OCI-M1 (cell line): ENCODE measurements at places on chromosomes 16 and 17.

DNA sequence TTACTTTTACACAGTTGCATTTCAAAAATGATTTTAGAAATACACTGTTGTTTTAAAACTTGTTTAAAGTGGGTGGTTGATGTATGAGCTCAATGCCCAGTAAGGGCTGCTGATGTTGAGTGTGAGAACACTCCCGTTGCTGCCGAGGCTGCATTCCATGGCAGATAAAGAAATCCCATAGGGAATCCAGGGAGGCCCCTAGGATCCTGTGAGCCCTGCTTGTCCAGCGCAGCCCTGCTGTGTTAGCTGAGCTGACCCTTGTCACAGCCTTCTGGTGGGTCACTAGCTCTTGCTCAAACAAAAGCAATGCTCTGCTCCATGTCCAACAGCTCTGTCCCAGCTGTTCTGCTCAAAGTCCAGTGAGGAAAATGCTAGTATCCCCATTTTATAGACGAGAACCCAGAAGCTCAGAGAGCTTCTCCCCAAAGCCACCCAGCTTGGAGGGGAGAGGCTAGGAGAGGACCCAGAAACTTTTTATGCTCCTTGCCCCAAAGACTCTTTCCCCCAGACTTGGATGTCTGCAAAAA, 18.6 kb upstream of the COL1A1 start:
- no peak for DNase-seq

- peak; percentile 32 for DNase-seq
Observed at GRCh38 chr16:53457670-53458069, 23.4 kb downstream of the RBL2 start.

DNA sequence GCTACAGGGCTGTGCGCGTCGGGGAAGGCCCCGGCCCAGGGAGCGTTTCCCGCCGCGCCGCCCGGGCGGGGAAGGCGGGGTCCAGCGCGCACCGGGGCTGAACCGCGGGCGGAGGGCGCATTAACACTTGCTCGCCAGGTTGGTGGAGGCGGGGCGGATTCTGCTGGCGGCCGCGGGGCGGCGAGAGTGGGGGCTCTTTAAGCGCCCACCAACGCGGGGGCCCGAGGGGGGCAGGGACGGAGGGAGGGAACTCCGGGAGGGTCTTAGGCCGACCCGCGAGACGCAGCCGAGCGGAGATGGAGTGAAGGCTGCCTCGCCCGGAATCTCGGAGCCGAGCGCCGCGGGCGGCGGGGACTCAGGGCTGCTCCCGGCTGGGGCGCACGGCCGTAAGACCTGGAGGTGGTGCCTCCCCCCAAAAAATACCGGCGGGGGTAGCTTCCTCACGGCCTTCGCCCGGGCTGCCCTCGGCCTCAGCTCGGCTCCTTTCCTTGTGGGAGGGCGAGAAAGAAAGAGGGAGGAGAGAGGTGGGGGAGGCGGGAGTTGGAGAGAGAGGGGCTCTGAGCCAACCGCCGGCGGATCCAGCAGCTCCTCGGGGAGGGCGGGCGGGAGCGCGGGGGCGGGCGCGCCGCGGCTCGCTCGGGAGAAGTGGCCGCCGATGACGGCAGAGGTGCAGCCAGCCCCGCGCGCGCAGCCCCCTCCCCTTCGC, 415 bp upstream of the FOXF1 start:
- no peak for DNase-seq

- no peak for DNase-seq
Observed at GRCh38 chr17:11514565-11514964, 83.7 kb upstream of the DNAH9 start.

DNA sequence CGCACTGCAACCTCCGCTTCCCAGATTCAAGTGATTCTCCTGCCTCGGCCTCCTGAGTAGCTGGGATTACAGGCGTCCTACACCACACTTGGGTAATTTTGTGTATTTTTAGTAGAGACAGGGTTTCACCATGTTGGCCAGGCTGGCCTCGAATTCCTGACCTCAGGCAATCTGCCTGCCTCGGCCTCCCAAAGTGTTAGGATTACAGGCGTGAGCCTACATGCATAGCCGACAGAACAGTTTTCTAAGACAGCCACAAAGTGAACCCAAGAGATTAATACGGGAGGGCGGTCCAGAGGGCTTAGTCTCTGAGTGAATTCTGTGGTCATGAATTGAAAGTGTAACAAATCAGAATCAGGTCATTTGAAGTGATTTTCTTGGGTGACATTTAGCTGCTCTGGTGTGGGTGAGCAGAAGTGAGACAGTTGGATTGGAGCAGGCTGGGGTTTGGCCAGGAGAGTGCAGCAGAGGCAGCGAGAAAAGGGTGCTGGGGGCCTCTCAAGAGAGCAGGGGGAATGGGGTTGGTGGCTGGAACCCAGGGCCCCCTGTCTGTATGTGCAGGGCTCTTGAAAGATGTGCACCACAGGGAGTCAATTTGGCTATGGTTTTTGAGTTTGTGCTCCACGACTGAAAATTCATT, 231.4 kb upstream of the WSCD1 start:
- no peak for DNase-seq

DNA sequence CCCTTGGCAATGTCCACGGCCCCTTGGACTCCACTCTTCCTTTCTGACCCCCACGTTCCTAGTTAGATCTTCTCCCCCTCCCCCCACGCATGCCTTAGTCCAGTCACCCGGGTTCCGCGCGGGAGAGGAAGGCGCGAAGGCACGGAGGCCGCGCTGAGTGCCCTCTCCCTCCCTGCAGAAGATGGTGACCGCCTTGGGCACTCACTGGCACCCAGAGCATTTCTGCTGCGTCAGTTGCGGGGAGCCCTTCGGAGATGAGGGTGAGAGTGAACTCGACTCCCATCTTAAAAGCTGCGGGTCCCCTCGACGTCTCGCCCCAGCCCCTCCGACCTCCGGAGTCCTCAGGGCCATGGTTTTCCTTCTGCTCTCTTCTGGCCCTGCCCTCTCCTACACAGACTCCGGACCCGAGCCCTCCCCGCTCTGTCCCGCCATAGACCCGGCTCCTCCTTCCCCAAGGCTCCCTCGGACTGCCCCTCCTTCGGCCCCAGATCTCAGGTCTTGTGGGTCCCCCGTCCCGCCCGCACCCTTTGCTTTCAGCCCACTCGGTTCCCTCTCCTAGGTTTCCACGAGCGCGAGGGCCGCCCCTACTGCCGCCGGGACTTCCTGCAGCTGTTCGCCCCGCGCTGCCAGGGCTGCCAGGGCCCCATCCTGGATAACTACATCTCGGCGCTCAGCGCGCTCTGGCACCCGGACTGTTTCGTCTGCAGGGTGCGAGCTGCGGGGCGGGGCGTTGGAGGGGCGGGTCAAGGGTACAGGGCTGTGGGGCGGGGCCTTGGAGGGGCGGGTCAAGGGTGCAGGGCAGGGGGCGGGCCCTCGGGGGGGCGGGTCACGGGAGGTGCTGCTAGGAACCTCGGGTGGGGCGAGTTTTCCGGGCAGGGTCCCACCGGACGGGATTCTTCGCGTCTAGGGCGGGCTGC, 4.6 kb downstream of the TGFB1I1 start:
- peak; percentile 76 for DNase-seq

DNA sequence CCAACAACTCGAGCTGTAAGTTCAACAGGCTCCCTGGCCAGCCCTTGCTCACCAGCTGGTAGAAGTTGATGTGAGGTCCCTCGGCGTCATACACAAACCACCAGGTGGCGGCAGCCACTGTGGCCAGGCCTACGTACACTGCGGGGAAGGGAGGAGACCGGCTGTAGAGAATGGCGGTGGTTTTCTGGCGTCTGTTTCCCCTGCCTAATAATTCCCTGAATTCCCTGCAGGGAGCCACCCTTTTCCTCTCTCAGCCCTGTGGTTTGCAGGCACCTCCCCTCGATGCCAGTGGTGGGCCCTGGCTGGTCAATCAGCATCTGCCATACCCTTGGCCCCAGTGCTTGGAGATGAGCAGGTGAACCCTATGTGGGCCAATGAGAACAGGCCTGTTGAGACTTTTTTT, 18.9 kb upstream of the P2RX1 start:
- peak; percentile 29 for DNase-seq

DNA sequence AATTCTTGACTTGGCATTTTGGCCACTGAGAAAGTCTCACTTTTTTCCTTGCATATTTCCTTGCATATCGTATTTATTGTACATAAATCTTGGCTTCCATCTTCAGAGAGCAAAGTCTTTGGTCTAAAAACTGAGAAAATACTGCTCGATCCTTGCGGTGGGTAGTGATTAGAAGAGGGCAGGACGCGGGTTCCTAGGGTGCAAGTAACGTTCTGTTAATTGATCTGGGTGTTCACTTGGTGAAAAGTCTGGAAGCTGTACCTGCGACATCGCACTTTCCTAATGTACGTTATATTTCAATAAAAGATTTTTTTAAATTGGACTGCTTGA, 758 bp upstream of the UBALD2 start:
- no peak for DNase-seq

- DNase-seq = no peak
Observed at GRCh38 chr17:83143817-83144231, 64.4 kb downstream of the METRNL start.

DNA sequence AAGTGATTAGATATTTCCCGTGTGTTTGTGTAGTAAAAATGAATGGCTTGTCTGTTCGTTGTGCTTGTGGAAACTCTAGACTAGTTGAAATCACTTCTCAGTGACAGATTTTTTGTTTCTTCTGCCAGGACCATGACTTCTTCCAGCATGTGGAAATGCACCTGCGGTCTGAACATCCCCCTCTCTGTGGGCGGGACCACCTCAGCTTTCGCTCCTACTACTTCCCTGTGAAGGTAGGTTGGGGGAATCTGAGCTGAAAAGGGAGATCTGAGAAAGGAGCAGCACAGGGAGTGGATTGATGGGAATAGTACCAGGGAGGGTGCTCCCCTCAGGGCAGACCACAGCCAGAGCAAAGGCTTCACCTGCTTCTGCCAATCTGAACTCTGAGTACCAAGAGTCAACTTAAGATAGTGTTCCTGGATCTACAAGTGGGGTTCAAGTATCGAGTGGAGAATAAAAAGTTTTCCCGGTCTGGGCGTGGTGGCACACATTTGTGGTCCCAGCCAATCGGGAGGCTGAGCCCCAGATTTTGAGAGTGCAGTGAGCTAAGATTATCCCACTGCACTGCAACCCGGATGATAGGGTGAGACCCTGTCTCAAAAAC, 47.5 kb downstream of the SF3B3 start:
- DNase-seq = no peak

DNA sequence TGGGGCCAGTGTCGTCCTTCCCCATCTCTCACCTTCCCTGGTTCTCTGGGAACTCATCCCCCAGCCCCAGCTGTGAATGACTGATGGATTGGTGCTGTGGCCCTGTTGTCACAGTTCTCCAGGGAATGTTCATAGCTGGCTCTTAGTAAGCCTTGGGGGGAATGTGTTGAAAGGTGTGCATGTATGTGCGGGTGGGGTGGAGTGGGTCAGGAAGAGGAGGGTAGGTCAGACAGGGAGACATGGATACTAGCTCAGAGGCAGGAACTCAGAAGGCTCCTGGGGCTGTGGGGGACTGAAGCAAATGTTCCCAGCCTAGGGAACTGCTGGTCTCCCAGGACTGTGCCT, 4.3 kb downstream of the DLX4 start:
- DNase-seq = no peak

DNA sequence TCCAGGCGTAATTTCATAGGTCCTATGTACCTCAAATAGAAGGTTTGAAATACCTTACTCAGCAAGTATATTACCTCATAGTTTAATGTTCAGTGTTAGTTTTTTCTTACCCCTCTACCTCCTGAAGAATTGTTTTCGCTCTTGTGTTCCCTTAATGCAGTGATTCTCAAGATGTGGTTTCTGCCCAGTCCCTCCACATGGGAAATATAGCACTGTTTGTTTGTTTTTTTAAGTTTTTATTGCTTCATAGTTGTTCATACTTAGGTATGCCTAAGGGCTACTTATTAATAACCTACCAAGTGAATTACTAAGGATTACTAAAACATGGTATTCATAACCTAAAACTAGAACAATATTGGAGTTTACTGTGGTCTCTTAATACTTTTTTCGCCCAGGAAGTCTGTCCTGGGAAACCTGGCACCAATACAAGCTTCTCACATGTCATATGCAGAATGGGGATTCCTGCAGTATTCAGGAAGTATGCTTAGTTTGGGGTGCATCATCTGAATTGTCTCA, 5.0 kb downstream of the RSPRY1 start:
- no peak for DNase-seq
